ENCODE measurements at places on chromosomes 4 and X.

DNA sequence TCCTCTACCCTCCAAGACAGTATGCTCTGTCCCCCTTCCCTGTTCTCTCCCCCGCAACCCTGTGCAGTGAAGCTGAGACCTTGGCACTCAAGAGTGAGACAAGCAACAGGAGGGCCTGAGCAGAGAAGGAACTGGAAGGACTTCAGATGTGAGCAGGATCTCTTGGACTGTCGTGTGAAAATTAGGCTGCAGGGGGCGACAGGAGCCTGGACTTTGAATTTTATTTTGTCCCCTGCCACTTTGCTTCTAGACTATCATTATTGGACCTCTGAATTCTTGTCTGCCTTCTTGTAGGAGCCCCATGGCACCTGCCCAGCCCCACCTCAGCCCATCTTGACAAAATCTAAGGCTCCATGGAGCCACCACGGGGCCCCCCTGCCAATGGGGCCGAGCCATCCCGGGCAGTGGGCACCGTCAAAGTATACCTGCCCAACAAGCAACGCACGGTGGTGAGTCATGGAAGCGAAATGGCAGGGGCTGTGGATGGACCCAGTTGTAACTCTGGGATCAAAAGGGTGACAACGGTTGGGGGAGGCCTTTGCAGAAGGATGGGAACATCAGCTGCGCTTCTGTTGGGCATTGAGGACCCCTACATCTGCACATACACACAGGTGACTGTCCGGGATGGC lies 1.7 kb downstream of the ARAF start:
- DNase-seq: no peak

DNA sequence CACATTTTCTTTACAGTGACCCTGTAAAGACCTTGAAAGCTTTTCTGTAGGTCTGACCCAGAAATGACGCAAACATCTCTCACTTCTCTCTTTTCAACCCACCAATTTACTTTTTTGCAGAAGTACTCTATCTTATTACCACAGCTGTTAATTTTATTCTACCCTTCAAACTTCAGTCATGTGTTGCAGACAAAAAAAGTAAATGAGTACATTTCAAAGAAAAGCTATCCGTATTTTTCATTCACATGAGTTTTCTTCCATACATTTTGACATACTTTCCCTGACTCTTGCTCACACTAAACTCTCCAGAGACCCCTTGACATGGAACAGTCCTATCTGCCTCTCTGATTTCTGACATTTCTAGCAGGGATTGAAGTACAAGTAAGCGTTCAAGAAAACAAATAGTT lies 51.7 kb downstream of the SLC7A11 start:
- DNase-seq: no peak

GRCh38 chr4:187124331-187124730 lies 400.7 kb upstream of the FAT1 start:
- no peak for DNase-seq

- DNase-seq: no peak
Observed at GRCh38 chrX:38701073-38701472, 100.2 kb upstream of the MID1IP1 start.

DNA sequence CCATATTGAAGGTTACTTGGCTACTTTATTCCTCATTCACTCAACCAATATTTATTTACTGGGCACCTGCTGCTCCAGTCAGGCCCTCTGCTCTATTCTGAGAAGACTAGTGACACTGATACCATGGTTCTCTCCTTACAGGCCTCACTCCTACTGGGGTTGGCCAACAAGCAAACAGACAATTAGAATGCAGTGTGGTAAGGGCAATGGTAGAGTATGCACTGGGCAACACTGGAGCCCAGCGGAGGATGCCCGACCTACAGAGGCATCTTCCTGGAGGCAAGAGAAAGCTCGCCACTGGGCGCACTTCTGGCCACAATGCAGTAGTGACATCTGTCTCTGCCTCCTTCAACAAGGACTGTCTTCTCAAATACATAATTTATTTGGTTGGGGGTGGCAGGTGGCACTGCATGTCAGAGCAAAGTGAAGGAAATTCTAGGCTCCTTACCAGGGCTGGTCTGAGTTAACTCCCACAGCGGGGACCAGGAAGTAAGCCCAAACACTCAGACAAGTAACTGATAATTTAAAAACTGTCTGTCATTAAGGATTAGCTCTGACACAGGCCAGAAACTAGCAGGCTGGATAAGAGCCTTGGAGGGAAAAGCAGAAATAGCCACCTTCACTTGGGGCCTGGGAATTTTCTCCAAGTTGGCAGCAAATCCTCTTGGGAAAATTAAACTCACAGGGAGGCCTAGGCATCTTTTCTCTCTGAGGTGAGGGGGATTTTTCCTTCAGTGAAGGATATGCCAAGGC lies 150.7 kb upstream of the EOLA2 start:
- no peak for DNase-seq

DNA sequence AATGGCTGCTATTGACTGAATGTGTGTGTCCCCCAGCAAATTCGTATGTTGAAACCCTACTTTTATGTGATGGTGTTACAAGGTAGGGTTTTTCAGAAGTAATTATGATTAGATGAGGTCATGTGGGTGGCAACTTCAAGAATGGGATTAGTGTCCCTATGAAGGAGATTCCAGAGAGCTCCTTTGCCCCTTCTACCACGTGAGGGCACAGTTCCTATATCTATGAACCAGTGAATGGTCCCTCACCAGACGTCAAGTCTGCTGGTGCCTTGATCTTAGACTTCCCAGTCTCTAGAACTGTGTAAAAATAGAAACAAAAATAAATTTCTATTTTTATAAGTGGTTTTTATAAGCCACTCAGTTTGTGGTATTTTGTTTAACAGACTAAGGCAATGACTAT lies 1137.6 kb upstream of the IGFBP7 start:
- no peak for DNase-seq

DNA sequence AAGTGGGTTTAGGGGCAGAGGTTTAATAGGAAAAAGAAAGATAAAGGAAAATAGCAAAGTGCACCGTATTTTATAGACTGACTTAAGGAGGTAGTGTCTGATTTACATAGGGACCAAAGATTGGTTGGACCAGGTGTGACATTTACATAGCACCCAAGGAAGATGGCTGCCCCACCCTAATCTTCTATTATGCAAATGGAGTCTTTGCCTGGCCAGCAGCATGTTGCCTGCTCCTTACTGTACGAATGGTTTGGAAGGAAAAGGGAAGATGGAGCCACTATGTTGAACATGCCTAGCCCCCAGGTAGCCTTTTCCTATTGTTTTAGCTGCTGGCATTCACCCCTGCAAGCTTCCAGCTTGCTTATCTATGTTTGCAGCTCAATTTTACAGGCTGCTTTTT lies 146.2 kb upstream of the PDE5A start:
- DNase-seq: no peak

- no peak for DNase-seq
Observed at GRCh38 chr4:2712261-2712842, 43.8 kb downstream of the TNIP2 start.

- DNase-seq: no peak
Observed at GRCh38 chr4:108644237-108644636, 6.2 kb upstream of the OSTC start.

DNA sequence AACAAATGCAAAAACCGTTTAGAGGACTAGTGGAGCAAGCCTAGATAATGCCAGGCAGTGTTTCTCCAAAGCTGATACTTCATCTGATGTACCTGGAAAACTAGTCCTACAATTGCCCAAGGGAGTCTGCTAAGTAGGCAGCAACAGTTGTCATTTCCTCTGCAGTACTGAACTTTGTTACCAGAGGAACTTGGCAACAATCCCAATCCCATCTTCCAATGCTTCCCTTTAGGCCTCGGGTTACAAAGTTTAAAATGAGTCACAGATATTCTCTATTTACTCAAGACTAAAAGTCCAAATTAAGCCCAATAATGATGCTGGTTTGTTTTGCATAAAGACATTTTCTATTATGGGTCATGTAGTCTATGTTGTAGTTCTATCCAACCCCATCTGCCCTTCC lies 120.0 kb upstream of the GLRA2 start:
- DNase-seq: peak; percentile 8

- no peak for DNase-seq
Observed at GRCh38 chr4:27484216-27484615, 623.6 kb downstream of the STIM2 start.

DNA sequence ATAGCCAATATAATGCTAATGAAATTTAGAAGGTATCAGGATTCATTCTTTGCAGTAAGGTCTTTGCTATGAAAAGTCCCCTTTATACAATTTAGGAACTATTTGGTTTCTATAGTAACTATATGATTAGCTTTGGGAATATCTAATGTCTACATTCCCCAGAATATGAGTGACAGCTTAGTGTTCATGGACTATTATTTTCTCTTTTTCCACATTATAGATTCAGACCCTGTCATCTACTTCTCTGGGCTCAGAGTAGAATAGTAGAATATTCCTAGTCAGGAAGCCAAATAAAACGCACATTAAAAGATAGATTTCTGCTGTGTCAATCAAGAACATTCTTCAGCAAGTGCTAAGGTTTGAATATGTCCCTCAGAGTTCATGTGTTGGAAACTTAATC lies 26.1 kb upstream of the SULT1B1 start:
- no peak for DNase-seq

DNA sequence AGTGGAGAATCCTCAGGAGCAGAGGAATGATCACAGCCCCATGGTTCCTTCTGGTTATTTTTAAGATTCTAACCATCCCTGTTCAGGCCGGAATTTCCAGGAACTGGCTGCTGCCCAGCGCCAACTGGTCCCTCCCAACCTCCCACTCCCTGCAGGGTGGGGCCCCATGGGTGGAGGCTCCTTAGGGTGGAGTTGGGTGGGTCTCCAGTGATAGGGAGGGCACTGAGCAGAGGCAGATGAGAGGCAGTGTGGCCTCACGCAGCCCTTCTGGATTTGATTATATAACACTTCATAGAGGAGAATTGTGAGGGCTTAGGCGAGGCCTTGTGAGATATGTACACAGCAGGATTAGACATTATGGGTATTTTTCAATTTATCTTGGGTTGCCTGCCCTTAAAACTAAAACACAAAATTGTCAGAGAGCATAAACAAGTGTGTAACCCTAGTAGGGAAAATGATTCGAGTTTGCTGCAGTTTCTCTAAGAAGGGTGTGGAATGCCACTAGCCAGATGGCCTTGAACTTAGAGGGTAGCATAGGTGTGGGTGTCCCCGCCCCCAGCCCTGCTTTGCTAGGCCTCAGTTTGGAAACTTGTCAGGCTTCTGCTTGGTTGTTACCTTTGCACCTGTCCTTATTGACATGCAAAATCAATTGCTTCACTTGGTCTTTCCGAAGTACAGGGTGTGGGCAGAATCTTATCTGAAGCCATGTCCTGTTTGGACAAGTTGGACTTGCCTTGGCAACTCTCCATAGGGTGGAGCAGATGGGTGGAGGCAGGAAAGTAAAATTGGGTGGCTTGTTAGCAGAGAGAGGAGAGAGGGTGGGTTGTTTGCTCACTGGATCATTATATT lies 9.4 kb downstream of the KLF3 start:
- DNase-seq: peak; percentile 81

GRCh38 chrX:47573341-47574075 lies 8.7 kb upstream of the TIMP1 start:
- DNase-seq: no peak

DNA sequence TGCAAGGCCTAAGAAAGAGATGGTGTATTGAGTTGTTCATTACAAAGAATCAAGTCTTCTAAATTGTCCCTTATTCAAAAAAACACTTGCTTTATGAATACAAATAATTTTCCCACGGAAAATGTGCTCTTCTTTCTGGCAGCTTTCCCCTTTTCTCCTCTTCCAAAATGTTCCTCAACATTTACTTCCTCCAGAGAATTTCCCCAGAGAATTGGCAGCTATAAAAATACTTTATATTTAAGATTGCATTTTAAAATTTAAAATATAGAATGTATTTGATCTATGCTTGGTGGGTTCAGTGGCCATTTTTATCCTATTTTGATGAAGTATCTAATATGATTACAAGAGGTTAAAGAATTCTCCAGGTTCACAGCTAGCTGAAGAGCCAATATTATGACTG lies 521.0 kb downstream of the IQCM start:
- DNase-seq: no peak

DNA sequence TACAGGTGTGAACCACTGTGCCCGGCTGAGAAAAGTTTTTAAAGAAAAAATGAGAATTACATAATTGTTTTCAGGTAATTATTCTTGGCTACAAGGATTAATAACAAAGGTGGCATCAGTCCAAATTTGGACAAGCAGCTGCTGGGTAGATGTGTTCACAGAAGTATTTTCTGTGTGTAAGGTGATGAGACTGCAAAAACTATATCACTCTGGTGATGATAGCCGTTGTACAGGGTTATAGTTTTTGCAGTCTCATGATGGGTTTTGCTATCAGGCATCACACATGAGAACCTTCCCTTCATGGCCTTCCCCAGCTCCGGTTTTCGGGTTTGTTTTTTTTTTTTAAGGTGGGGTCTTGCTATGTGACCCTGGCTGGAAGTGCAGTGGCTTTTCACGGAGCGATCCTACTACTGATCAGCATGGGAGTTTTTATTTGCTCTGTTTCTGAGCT lies 5.1 kb upstream of the SLC10A3 start:
- no peak for DNase-seq

DNA sequence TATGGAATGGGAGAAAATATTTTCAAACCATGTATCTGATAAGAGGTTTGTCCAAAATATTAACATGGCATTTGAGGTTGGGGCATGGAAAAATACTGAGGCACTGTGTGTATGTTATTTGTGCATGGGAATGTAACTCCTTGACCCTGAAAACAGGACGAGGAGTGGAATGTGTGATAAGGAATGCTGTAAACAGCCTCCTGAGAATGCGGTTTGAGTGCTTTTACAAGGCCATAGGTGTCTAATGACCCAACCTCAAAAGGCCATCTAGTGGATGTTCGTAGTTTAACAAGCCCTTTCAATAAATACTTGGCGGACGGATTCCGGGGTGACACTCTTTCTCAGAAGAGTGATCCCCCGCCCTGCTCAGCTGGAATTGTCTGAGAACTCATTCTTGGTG lies 162.9 kb upstream of the USP9X start:
- no peak for DNase-seq

- DNase-seq: peak; percentile 79
Observed at GRCh38 chrX:10633722-10634121, 13.3 kb upstream of the MID1 start.

DNA sequence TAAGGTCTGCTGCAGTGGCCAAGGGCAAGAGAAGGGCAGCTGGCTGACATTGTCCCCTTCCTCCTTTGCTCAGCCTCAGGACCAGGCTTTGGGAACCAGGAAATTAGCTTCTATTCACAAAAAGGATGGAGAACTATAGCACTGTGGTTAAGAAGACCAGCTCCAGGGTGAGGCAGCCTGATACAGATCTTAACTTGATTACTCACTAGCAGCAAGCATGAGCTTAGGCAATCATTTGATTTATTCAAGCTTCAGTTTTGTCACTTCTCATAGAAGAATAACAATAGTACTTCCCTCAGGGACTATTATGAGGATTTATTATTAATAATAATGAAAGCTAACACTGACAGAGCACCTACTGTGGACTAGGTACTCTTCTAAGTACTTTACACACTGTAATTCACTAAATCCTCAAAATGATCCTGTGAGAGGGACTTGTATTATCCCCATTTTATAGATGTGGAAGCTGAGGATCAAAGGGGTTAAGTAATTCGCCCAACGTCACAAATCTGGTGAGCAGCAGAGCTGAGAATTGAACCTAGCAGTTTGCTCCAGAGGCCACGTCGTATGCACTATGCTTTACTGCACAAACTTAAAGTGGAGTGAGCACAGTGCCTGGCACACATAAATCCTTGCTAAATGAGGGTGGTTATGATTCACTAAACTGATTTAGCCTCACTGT lies 130.4 kb upstream of the PAK3 start:
- no peak for DNase-seq
